Activated CD4-positive, alpha-beta T cell treated with anti-CD3 and anti-CD28 coated beads for 1 hour (primary cell): ENCODE measurements at places on chromosomes 11 and 22.

- DNase-seq: no peak
These were observed at the start of gene CECR2 for GRCh38 chr22:17369439-17370025. CECR2 (plus strand) TSS chr22:17369460; CDS start chr22:17369784, 324 bp downstream.

- no peak for DNase-seq
These were observed 17.7 kb downstream of the DNAJC24 start for GRCh38 chr11:31387379-31387778.

- no peak for DNase-seq
These were observed 195.4 kb upstream of the LARGE1 start for GRCh38 chr22:34115722-34116121.

GRCh38 chr11:79708319-79708932 lies 267.6 kb upstream of the TENM4 start:
- no peak for DNase-seq

GRCh38 chr22:24894998-24895397 lies 51.5 kb downstream of the LHFPL7 start:
- DNase-seq: no peak

- no peak for DNase-seq
These were observed 62.0 kb upstream of the PRR5 start for GRCh38 chr22:44639891-44640617.

- DNase-seq: no peak
These were observed 23.1 kb upstream of the GLYATL2 start for GRCh38 chr11:58867556-58867955.
